PC-3 (cell line): ENCODE measurements at places on chromosomes 11 and 22.

DNA sequence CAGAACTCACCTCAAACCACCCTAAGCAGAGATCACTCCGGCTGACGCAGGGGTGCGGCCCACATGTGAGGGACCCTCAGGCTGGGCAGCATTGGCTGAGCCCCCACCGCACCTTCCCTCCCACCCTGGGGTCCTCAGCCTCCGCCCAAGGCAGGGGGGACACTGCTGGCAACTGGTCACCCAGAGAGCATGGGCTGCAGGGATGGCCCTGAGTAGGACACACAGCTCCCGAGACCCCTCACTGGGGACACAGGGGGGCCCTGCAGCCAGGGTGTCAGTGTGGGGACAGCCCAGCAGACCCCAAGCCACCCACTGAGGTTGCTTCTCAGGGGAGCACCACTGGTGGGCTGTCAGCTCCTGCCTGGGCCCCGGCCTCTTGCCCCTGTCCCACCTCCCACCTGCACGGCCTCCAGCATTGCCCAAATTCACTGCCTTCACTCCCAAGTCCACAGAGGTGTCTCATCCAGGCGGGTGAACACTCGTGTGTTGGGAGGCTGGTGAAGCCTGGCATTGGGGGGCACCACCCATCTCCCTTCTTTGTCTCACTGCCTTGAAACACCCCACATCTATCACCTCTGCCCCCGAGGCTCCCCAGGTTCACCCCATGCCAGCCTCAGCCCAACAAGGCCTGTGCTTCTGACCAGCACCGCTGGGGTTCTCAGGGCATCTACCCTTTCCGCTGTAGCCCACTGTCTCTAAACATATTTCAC lies 4.7 kb downstream of the C11orf21 start:
- no peak for DNase-seq

DNA sequence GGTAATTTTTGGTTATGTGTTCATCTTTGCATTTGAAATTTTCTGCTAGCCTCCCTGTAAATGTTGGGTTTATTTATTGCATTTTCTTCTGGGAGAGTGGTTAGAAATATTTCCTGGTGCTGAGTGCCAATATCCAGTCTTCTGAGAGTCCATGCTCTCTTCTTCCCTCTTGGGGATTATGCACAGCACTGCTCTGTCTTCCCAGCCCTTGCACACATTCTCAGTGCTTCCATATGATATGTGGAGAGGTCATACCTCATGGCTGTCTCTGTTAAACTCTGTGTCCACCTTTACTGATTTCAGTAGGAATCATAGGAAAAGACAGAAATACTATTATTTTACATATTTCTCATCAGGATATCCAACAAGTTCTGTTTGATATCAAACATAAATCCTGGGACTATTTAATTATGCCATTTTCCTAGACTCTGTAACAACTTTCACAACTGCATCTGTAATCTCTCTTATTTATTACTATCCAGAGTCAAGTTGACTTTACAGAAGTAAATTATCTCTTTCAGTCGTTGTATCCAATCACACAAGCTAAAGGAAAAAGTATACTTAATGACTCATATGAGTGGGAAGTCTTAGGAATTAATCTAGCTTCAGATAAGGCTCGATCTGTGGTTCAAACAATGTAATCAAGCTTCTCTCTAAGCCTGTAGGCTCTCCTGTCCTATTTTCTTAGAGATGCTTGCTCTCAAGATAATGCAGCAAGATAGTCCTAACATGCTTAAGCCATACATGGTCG lies 2.7 kb upstream of the NXPE1 start:
- DNase-seq: peak; percentile 73

- DNase-seq: no peak
Observed at GRCh38 chr11:124890683-124891372, 6.8 kb downstream of the ROBO4 start.

- peak; percentile 80 for DNase-seq
Observed at GRCh38 chr22:29306835-29307595, 565 bp downstream of the GAS2L1 start.

DNA sequence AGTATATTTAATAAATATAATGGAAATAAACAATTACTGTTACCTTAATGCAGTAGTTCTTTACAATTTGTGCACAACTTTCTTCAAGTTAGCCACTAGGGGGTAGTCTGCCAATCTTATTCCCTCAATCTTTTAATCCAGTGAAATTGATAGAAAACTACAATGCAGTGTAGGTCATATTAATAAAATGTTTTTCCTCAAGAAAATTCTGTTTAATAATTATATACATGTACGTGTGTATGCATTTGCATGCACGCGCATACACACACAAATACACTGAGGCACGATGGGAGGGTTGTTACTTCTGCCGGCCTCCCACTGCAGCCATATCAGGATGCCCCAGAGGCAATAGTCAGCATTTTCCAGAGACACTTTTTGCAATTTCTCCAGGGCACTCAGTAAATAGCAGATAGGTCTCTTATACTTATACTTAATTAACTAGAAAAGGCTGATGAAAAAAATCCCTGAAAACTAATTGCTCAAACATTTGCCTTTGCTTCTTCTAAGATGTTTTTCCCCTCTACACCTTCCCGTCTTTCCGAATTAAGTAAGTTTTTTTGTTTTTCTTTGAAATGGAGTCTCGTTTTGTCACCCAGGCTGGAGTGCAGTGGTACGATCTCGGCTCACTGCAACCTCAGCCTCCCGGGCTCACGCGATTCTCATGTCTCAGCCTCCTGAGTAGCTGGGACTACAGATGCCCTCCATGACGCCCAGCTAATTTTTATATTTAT lies 3.1 kb downstream of the GAB2 start:
- DNase-seq: peak; percentile 64

DNA sequence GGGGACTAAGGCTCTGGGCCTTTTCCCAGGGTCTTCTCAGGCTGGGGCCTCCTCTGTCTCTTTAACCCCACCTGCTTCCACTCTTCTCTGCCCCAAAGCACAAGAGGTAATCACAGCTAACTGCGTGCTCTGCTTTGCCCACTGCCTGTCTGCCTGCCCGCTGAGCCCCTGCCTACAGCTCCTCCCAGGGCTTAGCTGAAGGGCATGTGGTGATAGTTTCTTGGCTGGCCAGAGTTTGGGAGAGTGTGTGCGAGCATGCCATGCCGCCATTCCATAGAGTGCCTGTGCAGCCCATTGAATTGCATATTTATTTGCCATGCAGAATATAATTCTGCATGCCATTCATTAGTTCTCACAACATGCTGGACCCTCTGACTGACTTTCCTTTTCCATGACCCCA lies 32.5 kb downstream of the PHLDB1 start:
- no peak for DNase-seq

GRCh38 chr11:33256031-33256812 lies 959 bp upstream of the HIPK3 start:
- DNase-seq: no peak

DNA sequence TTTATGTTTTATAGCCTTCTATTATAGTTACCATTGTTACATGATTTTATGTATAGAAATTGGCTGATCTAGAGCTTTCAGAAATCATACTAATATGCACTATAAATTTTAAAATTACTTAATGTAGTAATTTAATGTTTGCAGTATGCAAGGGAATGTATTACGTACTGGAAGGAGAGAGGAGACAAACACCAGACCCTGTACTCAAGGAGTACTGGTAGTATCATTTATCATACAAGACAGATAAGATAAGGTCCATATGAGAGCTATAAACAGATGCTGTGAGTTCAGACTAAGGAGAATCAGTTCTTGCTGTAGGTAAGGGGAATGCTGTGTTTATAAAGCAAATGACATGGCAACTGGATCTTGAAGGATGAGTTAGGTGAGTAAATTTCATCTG lies 765 bp downstream of the BCO2 start:
- no peak for DNase-seq

DNA sequence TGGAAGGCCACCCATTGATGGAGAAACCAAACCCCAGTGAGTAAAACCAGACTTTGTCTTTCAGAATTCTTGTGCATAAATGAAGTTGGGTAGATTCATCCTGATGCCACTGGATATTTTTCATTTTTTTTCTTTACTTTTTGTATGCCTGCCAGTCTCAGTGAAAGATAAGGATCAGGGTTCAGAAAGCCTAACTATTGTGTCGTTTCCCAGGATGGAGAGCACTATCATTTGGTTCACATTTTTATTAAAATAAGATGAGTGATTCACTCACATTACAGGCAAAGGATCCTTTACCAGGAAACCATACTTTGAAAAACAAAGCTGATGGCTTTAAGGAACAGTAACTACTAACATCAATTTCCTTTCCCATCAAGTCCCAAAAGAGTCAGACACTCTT lies 52.0 kb downstream of the ARFGAP2 start:
- DNase-seq: no peak

DNA sequence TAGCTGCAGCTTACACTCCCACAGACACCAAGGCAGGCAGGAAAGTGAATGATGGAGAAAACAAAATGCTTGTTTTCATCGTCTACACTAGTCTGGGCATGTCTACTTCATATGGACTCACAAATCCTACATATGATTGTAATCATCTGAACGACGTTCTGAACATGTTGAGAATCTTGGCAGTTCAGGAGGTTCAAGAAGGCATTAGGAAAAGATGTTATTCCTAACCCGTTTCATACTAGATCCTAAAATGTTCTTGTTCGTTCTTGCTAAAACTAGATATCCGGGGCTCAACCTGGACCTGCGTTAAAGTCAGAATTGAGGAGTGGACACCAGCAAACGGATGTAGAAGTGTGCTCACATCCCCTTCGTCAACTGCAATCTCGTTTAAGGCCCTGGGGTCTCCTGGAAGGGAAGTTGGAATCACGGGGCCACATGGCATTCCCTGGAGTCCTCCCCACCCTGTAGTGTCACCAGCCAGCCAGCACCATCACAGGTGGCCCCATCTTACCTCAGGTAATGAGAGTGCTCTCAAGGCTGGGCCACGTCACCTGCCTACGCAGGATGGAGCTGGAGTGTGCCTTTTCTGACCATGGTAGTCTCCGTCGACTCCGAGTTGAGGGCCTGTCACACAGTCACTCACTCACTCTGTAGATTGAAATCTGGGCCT lies 37.3 kb downstream of the C11orf58 start:
- no peak for DNase-seq

- no peak for DNase-seq
Observed at GRCh38 chr11:69552951-69553350, 71.5 kb downstream of the LINC01488 start.

DNA sequence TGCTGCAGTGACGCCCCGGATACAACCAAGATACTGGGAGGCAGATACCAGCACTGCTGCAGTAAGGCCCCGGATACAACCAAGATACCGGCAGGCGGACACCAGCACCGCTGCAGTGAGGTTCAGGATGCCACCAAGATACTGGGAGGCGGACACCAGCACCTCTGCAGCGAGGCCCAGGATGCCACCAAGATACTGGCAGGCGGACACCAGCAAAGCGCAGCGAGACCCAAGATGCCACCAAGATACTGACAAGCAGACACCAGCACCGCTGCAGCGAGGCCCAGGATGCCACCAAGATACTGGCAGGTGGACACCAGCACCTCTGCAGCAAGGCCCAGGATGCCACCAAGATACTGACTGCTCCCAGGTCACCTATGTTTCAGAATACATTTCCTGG lies 225.2 kb downstream of the BRD1 start:
- no peak for DNase-seq

- no peak for DNase-seq
Observed at GRCh38 chr11:36409152-36409816, 100.8 kb downstream of the TRAF6 start.

DNA sequence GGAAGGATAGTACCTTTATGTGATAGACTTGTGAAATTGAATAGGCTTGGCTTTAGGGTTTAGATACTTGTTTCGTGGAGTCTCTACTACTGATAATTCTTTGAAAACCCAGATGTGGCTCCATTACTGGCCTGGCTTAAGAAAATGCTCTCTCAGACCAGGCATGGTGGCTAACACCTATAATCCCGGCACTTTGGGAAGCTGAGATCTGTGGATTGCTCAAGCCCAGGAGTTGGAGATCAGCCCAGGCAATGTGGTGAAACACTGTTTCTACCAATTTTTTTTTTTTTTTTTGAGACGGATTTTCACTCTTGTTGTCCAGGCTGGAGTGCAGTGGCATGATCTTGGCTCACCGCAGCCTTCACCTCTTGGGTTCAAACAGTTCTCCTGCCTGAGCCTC lies 40.9 kb downstream of the ATG13 start:
- DNase-seq: no peak

- no peak for DNase-seq
Observed at GRCh38 chr11:72001834-72002591, 3.3 kb downstream of the IL18BP start.

- DNase-seq: no peak
Observed at GRCh38 chr11:18608376-18608775, 8.8 kb downstream of the MISFA start.

DNA sequence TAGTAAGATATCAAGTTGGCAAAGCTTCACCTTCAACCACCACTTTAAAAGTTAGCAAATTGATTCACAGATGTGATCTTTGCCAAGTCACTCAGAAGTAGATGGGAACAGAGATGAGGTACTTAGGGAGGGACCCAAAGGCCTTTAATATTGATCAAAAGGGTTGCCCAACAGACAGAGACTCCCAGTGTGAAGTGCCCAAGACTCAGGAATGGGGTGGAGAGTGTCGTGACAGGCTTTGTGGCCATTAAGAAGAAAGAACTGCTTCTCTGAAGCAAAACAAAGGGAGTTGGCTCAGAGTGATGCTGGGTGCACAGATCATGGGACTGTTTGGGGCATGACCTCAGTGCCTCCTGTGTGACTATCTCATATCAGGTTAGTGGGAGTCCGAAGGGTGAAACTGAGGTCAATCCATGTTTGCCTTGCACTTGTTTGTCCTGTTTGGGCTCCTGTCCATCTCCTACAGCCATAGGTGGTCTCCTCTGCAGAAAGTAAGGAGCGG lies 132.3 kb downstream of the APIP start:
- DNase-seq: peak; percentile 26

DNA sequence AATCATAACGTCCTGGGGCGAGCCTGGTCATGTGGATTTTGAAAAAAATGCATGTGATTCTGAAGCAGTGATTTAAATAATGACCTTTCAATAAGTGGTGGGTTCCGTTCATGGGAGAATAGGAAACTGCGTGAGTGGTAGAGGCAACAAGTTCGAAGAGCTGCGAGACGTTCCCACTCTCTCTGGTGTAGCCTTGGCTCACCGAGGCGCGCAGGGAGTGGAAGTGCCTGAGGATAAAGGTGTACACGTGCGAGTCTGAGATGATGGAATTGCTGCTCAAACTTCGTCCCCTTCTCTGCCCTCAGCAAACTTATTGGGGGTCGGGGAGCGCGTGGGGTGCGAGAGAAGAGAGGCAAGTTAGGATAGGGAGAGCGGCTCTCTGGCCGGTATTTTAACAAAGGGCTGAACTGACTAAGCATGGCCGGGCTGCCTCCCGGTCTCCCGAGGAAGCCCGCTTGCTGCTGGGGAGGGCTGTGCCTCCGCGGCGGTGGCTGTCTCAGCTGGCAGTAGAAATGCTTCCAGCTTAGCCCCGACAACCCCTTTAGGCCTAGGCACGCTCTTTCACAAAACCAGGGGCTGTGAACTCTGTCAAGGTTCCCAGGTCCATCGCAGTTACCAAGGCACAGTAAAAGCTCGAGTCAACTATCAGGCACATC lies 875 bp upstream of the STT3A start:
- peak; percentile 40 for DNase-seq
